ENCODE measurements at places on chromosomes 3 and 15. TPM values are rescaled to one million over a fixed set of nuclear protein-coding genes. Genes with fewer than 3 reads are reported as not detected.

The CDCP1 gene
- 35.9 TPM for total RNA-seq

The CIB2 gene
- 4.1 TPM for total RNA-seq

The GDPGP1 gene
- total RNA-seq = 8.5 TPM

The FBXL22 gene
- 3.2 TPM for total RNA-seq

The GOLGA8G gene
- not detected for total RNA-seq

The HTR3E gene
- not detected for total RNA-seq

The AP3B2 gene
- total RNA-seq = 2.1 TPM

The CADM2 gene
- 4.2 TPM for total RNA-seq

The PIERCE2 gene
- total RNA-seq = 1.2 TPM

The LYZL4 gene
- not detected for total RNA-seq

The PPARG gene
- 26.7 TPM for total RNA-seq

The OR5H15 gene
- total RNA-seq = not detected

The INSYN1 gene
- 1.8 TPM for total RNA-seq

The HAPLN3 gene
- 5.8 TPM for total RNA-seq

The OR5K2 gene
- total RNA-seq = not detected

The CLRN1 gene
- not detected for total RNA-seq

The SETD2 gene
- 84.0 TPM for total RNA-seq

The CD276 gene
- 39.5 TPM for total RNA-seq

The MME gene
- total RNA-seq = 9.1 TPM

The SLC9C1 gene
- total RNA-seq = not detected

The MAGEL2 gene
- total RNA-seq = 1.6 TPM

The PROK2 gene
- not detected for total RNA-seq

The ACP3 gene
- total RNA-seq = 9.7 TPM

The RAB6B gene
- total RNA-seq = 5.4 TPM

The ALPK3 gene
- 10.4 TPM for total RNA-seq

The IGDCC3 gene
- total RNA-seq = 1.5 TPM

The ABI3BP gene
- total RNA-seq = 133 TPM

The ACKR2 gene
- 5.6 TPM for total RNA-seq

The AADACL2 gene
- total RNA-seq = not detected

The CMTM7 gene
- 24.7 TPM for total RNA-seq

The MKRN2OS gene
- not detected for total RNA-seq

The LRRC2 gene
- total RNA-seq = 37.4 TPM

The DUOX1 gene
- 267 TPM for total RNA-seq

The C2CD4A gene
- total RNA-seq = not detected

The NLGN1 gene
- 13.9 TPM for total RNA-seq

The FGF7 gene
- total RNA-seq = 111 TPM

The DAG1 gene
- total RNA-seq = 86.7 TPM

The TPRG1 gene
- 9.2 TPM for total RNA-seq

The C3orf85 gene
- total RNA-seq = not detected
